T-helper 2 cell treated with Interferon-gamma antibody and Interleukin-4, amounts not matched to agents 5 μg/mL and 100 μg/mL, for 36 hours (primary cell): ENCODE measurements at places on chromosomes 6 and 20.

- no peak for DNase-seq
Measured at GRCh38 chr6:53513519-53513966, 31.4 kb downstream of the GCLC start.

DNA sequence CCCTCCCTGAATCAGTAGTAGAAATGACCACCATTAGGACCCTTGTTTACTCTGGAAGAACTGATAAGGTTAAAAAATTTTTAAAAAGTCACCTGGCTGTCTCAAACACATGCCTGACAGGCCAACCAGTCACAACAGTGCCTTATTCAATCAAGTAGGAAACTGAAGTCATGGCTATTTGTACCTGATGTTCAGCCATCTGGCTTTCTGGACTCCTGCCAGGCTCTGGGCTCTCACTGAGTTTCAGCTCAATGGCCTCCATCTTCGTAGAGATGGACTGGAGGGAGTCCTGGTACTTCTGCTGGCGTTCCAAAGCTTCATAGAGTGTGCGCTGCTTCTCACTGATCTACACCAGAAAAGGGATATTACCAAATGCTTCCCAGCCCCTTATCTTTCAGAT is 343.8 kb downstream of the SYNE1 start:
- no peak for DNase-seq

DNA sequence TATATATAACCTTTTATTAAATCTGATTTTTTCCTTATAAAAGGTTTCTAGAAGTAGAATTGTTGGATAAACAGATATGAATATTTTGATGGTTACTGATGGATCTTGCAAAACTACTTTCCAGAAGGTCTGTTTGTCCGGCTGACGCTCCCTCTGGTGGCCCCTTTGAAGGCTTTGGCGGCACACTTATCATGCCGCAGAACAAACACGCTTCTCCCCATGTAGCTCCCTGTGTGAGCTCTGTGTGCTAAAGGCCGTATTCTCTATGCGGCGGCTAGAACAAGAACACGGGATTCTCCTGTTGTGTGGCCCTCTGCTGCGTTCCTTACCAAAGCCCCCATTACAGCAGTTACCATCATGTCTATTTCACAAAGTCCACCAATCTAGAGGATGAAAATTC is 30.0 kb downstream of the PPP1R3G start:
- DNase-seq: no peak

DNA sequence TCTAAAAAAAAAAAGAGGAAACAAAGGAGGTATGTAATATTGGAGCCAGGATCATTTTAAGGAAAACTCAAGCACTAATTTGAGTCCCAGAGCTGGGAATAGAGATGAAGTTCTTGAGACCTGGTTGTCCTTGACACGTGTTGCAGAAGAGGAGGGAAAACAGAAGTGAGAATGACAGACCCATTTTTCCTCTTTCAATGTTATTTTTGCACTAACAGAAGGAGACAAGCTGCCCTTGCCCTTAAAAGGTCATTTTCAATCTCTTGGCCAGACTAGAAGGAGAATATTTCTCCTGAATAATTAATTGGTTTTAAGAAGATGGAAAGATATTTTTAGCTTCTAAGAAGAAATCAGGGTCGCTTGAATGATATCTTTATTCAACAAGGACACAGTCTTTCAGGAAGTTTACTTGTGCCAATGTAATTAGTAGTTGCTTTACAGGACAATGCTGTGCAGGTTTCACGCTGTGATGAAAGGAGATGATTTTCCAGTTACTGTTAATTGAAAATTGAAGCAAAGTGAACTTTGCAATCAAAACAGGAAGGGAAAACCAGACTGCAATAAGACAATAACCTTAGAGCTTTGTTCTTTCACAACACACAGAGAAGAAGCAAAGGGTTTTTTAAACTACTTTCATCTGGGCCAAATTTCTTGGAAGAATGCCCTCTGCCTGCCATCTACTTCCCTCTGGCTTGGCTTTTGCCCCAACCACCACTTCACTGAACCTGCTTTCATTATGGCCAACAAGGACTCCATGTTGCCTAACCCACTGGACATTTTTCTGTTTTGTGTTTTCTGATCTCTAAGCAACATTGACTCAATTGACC is 107.8 kb upstream of the SHLD1 start:
- DNase-seq: no peak

DNA sequence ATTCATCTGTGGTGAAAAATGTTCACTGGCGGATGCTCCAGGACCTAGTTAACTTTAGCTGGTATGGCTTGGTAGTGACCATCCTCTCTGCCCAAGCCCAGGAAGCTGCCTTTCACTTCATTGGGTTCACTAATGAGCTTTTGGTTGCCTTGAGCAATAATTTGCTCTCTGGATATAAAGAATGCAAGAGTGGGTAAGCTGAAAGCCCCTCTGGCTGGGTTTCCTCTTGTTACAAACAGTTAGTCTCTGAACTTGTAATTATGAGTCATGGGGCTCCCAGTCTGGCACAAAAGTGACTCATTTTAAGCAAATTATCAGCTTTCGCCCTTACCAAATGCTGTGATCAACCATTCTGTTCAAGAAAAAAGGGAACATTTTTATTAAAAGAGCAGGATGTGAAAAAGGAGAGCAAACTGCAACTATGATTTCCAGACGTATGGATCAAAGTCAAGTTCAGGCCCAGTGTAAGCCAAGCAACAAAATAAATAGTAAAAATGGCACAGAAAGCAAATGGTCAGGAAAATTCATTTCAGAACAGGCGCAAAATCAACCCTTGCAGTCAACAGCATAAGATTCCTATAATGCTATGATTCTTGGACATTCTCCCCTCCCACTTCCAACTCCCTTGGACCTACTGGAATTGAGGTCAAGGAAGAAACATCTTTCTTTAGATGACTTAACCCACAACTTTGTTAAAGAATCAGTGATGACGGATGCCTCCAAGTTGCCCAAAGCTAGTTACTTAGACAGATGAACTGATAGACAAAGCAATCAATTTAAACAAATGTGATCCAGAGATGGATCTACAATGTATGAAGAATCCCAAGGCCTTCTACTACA is 130.0 kb upstream of the KCNK16 start:
- no peak for DNase-seq

DNA sequence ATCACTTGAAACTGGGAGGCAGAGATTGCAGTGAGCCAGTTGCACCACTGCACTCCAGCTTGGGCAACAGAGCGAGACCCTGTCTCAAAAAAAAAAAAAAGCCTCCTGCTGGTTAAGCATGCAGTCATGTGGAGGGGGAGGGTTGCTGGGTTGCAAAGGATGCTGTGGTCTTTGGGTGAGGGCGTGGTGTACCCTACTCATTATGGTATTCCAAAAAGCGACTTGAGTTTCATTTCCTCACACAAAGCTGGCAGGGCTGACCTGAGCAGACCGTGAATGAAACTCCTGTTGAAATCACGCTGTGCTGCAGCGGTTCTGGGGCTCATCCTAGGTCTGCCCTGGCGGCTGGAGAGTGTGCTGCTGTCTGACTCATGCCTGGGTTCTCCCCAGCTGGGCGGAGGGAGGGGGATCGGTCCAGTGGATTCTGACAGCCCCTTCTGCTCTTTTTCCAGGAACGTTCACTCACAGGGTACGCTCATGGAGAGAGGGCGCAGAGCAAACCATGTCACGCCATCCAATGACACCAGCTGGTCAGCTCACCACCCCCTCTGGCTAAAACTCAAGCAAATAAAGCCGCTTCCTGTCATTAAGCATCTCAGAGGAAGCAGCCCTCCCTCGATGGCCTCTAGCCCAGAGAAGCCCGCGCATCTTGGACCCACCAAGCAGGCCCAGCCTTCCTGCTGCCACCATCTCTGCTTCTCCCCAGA is 166.2 kb downstream of the SCML4 start:
- peak; percentile 67 for DNase-seq

GRCh38 chr6:112044856-112045255 is 9.0 kb upstream of the CCN6 start:
- no peak for DNase-seq

DNA sequence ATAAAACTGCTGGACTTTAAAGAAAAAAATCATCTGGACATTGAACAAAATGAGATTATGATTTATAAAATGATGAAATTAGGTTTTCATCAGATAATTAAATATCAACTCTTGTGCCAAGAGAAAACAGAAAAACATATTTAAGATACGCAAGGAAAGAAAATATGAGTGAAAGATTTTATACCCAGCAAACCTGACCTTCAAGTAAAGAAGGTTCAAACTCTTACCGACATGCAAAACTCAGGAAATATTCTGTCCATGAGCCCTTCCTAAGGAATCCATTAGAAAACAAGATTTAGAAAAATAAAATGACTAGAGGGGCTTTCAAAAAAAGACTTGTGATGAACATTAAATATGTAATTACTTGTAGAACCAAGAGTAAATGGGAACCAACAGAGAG is 257.2 kb upstream of the ARID1B start:
- DNase-seq: no peak

GRCh38 chr6:1039746-1040145 is 272.2 kb upstream of the FOXQ1 start:
- DNase-seq: no peak

DNA sequence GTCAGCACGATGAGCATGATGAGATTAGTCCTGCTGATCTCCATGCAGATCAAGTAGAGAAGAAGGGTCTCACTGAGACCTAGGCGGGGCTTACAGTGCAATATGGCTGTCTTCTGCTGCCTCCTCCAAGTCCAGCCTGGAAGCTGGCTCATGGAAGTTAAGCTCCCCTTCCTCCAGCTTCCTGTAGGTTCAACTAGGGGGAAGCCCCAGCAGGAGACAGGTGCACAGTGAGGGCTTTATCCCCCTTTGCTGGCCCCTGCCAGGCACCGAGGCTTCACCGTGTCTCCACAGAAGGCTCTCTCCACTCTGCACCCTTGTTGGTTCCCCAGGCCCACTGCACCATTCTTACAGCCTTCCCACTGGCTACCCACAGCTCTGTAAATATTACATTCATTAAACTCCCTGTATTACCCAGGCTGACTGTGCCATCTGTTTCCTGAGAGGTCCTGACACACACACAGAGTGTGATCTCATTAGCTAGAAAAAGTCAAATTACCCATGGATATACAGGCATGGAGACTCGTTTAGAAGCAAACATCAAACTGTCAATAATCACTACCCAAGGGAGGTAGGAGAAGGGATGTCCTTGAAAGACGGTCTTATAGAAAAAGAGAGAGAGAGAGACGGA is 90.4 kb downstream of the SLC2A10 start:
- DNase-seq: no peak

- no peak for DNase-seq
Measured at GRCh38 chr20:23657202-23657601, 19.4 kb upstream of the CST3 start.

GRCh38 chr6:46288835-46289234 is 118.1 kb upstream of the ENPP5 start:
- DNase-seq: no peak

DNA sequence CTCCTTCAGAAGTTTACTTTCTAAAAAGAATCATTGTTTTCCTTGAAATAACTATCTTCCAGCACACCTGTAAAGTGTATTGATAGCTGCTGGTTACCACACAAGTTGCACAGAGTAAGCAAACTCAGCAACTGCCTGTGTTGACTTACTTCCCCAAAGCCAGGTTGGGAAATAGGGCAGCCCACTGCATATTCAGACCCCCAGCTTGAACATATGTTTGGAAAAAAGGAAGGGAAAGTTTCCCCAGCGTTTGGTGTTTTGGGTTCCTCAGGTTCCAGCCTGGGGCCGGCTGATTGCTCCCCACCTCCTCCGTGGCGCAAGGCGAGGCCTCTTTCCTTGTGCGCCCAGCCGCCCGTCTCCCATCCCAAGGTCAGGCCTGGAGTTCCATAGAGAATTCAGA is 70.1 kb upstream of the QKI start:
- DNase-seq: no peak

DNA sequence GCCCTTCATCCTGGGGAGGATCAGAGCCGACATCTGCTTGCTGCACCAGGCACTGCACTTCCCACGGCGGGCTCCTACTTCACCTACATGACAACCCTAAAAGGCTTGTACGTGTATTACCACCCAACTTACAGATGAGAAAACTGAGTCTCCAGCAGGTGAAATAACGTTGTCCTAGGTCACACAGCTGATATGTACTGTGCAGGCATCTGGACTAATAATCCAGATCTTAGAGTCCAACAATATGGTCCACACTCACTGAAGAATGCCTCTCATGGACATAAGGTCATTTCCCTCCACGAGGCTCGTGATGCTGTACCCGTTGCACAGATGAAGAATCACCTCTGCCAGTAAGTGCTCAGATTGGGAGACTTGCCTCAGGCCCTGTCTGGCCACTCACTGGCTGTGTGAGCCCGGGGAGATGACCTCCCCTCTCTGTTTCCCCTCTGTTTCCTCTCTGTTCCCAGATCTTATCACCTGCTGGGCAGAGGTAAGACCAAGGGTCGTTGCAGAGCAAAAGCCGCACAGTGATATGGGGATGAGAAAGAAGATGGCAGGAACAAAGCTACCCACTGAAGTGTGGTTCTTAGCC is 32.1 kb downstream of the TGM2 start:
- DNase-seq: no peak

- DNase-seq: no peak
Measured at GRCh38 chr6:15205321-15205720, 40.5 kb upstream of the JARID2 start.

- no peak for DNase-seq
Measured at GRCh38 chr6:144027932-144028587, 20.0 kb upstream of the PLAGL1 start.

- DNase-seq: no peak
Measured at GRCh38 chr6:118739696-118740353, 88.4 kb upstream of the CEP85L start.

DNA sequence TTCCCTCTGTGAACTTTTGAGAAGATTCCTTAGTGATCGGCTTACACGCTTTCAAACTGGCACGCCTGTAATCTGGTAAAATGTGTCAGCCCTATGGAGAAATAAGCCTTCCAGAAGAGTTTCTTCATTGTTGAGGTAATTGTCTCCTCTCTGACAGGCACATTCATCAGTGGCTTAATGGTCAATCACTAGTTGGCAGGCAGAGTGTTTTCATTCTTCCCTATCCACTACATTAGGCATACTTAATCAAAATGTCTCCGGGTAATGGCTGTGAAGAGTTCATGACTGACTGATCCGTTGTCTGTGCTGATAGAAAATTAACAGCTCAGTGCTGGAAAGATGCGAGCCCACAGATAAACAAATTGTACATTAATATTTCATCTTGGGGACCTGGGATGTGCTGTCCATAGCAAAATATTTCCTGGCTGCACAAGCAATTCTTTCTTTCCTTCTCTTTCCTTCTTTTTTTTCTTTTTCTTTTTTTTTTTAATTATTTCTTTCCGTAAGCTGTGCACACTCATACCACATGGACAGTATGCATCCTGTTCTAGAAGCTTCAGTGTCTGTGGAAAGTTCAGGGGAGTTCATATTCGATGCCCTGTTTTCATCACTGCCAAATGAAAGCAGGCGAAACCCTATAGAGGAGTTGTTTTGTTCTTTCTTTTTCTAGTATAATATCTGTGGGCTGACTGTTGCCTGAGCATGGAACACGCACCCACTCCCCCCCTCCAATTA is 31.4 kb downstream of the TSHZ2 start:
- DNase-seq: no peak

DNA sequence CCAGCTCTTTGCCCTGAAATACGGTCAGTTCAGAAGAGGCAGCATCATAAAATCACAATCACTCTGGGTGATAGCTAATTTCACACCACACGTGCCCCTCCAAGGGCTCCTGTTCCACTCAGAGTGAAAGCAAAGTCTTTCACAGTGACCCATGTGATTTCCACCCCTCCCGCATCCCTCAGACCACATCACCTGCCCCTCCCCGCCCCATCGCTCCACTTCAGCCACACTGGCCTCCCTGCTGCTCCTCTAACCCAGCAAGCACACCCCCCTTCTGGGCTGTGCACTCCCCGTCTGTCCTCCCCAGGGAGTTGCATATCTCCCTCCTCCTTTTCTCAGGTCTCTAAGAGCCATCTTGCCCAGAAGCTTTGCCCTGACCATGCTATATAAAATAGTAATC is 74.5 kb downstream of the PSMG4 start:
- no peak for DNase-seq
